ENCODE measurements at places on chromosomes 1 and 21.

GRCh38 chr1:216600730-216601609 lies 122.3 kb downstream of the ESRRG start:
- DNase-seq = peak; percentile 84

- DNase-seq = no peak
Measured at GRCh38 chr1:18397641-18398040, 83.1 kb upstream of the KLHDC7A start.

DNA sequence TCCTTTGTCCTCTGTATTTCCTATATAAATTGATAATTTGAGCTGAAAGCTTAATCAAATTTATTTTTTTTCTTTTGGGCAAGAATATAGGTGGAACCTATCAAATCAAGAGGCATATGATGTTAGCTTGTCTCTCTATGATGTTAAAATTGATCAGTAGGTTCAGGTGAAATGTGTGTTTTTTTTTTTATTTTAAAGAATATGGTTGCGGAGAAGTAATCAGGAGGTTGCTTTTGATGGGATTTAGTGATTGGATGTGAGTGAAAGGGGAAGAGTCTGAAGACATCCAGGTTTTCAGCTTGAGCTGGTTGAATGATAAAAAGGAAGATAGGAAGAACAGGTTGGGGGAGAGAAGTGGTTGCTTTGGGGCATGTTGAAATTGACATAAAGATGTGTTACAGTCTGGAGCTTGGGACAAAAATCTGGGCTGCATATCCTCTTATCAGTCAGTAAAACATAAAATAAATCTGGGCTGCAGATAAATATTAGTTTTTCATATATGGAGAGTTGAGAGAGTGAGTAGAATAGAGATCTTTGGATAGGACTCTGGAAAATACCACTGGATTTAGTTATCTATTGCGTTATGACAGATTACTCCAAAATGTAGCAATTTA lies 5.1 kb downstream of the OSBPL9 start:
- DNase-seq = no peak

DNA sequence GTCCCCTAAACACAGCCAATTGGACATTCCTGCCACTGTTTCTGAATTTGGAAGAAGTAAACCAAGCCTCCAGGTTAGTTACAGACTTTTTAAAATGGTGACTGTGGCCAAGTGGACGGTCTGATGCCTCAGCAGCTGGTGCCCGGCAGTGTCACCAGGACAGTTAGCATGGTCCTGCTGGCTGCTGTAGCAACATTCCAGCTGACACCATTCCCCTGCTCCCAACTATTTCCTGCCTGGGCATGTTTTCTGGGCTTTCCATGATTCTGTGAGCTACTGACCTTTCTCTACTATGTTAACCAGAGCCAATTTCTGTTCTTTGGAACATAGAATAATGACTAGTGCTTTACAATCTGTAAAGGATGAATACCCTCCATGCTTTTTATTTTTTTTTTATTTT lies 95.0 kb downstream of the TLR5 start:
- DNase-seq = no peak

GRCh38 chr1:22967833-22968232 lies 4.8 kb downstream of the LACTBL1 start:
- no peak for DNase-seq

GRCh38 chr1:206893380-206893779 lies 3.9 kb upstream of the IL24 start:
- no peak for DNase-seq

- no peak for DNase-seq
Measured at GRCh38 chr1:92859400-92860039, 27.7 kb downstream of the RPL5 start.

- no peak for DNase-seq
Measured at GRCh38 chr1:4060850-4061249, 160.8 kb upstream of the C1orf174 start.

GRCh38 chr1:170692866-170693575 lies 29.1 kb downstream of the PRRX1 start:
- DNase-seq = no peak
